ENCODE measurements at places on chromosomes 4 and X.

DNA sequence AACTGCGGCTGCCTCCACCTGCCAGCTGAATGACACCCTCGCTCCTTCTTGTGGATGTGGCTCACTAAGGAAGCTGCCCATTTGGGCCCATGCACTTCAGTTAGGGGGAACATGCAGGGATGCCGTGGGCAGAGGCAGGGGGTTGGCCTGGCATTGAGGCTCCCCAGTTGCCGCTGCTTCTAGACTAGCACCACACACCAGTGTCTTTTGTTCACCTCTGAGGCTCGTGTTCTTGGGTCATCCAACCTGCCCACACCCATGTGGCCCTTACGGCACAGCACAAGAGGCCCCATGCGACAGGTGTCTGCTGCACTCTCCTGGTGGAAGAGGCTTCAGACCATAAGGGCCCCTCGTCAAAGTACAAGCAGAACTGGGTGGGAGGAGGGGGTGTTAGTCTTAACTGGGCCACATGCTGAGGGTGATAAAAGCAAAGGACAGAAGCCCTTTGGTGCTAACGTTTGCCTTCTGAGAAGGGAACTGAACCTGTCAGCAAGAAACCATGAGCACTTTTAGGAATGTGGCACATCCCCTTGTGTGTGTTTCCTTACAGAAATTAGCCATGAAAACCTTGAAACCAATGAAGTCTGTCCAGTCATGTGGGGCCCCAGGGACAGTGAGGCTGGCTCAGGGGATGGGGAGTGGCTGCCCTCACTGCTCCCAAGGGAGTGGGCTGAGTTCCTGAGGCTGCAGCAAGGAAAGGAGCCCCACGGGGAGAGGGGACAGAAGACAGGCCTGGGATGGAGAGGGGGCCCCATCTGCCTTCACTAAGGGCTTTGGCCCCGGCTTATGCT lies 39.2 kb downstream of the MAP7D3 start:
- DNase-seq = no peak

DNA sequence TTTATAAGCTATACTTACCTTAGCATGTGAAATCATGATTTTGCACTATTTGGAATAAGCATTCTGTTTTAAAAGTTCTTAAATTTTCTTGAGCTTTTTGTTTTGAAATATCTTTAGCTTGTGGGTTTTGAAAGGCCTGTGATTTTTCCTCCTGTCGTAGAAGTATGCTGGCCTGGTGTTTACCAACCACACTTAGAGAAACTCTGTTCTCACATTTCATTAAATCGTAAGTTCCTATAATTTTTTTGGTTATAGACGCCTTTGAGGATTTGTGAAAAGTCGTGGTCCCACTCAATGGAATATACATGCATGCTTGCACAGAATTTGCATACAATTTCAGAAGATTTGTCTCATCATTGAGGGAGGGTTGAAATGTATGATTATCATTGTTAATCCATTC lies 63.6 kb downstream of the PDLIM5 start:
- no peak for DNase-seq

- no peak for DNase-seq
Observed at GRCh38 chrX:50876551-50876950, 34.0 kb upstream of the BMP15 start.

DNA sequence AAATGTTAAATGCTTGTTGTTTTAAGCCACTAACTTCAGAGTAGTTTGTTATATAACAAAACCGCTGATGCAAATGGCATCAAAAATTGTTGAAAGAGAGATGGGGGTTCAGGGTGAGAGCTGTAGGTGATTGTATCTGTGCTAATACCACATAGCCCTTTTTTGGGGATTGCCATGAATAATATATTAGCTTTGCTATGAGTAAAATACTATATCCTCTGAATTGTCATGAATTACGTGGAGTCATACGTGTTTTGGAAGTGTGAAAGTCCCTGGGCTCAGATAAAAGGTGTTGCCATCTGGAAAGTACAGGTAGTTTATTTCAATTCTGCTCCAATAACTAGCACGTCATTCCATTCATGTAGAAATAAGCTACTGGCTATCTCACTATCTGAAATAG lies 30.6 kb downstream of the DYNLT3 start:
- no peak for DNase-seq

DNA sequence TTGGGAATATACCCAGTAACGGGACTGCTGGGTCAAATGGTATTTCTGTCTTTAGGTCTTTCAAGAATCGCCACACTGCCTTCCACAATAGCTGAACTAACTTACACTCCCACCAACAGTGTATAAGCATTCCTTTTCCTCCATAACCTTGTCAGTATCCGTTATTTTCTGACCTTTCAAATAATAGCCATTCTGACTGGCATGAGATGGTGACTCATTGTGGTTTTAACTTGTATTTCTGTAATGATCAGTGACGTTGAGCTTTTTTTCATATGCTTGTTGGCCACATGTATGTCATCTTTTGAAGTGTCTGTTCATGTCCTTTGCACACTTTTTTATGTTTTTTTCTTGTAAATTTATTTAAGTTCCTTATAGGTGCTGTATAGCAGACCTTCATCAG lies 81.2 kb downstream of the ADAM29 start:
- DNase-seq = no peak

DNA sequence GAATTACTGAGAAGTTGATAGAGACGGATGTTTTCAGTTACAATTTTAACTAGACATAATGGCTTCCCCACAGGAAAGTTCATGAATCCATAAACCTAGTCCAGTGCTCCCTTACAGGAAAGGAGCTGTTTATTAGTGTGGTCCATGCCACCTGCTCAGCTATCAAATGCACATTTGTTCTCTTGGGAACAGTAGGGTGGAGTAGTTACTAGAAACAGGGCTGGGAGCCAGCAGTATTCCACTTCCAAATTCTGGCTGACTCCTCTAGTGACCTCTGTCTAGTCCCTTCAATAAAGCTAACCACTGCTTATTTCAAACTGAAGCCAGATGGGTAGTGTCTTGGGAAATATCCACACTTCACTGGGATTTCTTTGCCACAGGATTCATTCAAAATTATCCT lies 88.4 kb upstream of the TLL1 start:
- DNase-seq = no peak

GRCh38 chr4:17769406-17770174 lies 11.8 kb downstream of the FAM184B start:
- DNase-seq = no peak

DNA sequence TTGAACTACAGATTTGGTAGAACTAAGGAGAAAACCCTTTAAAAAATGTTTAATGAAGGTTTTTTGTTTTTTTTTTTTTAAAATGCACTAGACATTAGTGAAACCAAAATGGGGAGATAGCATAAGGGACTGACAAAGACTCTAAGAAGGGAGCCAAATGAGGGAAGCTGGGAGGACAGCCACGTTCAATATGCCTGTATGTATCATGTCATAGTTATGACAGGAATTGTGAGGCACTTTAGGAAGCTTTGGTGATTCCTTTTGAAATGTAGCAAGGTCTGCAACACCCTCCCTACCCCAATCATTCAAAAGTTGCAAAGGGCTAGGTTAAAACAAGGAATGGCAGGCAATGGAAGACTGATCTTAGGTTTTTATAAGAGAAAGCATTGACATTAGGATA lies 526.0 kb downstream of the TLL1 start:
- DNase-seq = no peak

DNA sequence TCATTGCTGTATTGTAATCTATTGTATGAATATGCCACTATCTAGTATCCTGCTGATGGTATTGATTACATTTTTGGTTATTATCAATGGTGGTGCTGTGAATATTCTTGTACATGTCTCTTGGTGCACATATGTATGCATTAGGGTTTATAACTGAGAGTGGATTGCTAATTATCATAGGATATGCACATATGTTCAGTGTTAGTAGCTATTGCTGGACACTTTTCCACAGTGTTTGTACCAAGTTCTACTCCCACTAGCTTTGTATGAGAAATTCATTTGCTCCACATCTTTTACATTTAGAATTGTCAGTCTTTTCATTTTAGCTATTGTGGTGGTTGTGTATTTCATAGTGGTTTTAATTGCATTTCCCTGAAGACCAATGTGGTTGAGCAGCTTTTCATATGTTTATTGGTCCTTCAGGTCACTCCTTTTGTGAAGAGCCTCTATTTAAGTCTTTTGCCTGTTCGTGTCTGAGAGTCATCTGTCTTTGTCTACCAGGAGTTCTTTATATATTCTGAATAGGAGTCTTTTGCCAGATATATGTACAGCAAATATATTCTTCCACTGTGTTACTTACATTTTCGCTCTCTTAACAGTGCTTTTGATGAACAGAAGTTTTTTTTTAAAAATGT lies 87.1 kb downstream of the TBC1D19 start:
- no peak for DNase-seq

- no peak for DNase-seq
Observed at GRCh38 chr4:2534904-2535375, 1.5 kb upstream of the FAM193A start.

DNA sequence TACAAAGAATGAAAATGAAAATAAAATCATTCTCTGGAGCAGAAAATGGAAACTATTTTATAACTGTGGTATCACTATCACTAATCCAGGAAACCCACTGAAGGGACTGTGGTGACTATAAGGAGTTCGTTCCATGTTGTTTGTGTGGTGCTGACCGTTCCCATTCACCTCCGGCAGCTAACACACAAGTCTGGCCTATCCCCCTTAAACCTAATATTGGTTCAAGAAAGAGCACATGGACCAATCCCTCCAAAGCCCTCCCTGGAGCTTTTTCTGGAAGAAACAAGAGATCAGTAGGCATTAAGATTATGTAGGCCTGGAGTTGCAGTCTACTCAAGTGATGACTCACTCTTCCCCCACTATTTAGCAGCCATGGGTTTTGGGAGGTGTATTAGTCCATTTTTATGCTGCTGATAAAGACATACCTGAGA lies 25.9 kb upstream of the FAM241A start:
- no peak for DNase-seq

GRCh38 chr4:142383354-142383753 lies 462.7 kb downstream of the INPP4B start:
- no peak for DNase-seq

DNA sequence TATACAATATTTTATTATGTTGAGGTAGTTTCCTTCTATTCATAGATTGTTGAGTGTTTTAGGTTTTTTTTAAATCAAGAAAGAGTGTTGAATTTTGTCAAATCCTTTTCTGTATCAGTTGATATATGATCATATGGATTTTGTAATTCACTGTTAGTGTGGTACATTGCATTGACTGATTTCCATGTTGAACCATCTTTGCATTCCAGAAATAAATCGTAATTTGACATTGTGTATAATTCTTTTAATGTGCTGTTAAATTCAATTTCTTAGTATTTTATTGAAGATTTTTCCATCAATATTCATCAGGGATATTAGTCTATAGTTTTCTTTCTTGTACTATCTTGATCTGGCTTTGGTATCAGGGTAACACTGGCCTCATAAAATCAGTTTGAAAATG lies 103.8 kb downstream of the LRBA start:
- DNase-seq = no peak

DNA sequence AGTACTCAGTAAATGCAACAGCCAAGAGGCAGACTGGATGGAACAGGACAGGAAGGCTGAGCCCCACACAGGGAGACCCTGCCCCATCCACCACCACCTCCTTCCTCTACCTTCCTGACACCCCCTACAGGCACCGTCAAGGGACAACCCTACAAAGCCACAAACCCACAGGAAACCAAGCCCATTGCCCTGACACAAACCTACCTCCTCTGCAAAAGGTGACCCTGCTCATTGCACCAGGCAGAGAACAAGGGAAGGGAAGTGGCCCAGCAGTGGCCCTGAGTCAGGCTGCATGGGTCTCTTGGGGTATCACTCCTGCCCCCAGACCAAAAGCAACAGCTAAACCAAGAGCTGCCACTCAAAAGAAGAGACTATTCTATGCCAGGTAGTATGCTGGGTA lies 21.0 kb downstream of the JAKMIP1 start:
- no peak for DNase-seq

DNA sequence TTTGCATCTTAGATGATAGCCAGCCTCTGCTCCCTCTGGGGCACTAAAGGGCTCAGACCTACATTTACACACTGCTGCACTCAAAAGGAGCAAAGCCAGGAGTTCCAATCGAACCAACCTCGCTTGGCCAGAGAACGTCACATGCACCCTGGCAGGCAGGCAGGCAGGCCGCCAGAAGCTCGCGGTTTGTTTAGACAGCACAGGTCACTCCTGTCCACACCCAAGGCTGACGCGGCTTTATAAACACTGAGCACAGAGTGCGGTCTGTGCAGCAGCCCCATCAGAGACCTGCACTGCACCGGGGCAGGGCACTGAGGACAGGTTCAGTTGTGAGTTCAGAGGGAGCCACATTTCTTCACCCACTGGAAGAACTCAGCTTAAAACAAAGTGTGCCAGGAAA lies 143.9 kb downstream of the BCOR start:
- no peak for DNase-seq

DNA sequence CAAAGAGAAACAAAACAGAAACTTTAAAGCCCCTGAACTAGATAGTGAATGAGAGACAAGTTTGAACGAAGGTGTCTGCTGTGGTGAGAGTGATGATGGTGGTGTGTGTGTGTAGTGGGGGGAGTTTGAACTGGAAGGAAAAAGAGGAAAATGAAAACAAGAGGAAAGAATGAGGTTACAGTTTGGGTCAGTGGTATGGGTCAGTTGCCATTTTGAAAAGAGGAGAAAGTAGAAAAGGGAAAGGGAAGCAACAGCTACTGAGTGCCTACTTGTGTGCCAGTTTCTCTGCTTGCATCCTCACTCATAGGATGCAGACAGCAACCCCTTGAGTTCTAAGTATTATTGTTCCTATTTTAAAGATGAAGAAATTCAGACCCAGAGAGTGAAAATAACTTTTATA lies 26.0 kb downstream of the NHSL2 start:
- no peak for DNase-seq

GRCh38 chr4:144355811-144356757 lies 215.6 kb upstream of the GYPA start:
- no peak for DNase-seq

DNA sequence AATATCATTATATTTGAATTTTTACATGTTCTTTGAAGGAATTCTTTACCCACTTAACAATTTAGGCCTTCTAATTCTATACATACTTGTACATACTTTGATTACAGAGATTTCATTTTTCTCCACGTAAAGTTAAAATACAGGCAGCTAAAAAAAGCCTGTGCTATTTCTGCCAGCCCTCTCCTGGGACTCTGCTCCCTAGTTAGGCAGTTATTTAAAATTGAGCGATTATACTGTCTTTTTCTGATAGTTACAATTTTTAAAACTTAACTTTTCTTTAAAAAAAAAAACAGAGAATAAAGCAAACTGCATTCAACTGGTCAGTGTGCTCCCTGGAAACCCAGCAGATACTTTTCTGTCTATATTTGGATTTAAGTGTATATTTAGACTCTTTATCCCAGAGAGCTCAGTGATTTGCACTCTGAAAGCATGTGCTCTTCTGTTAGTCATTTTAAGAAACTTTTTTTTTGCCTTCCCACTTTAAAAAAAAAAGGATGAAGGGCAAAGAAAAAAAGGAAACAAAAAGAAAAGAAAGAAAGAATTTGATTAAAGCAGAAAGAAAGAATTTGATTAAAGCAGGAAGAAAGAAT lies 18.1 kb upstream of the FAM241A start:
- DNase-seq = no peak

- DNase-seq = no peak
Observed at GRCh38 chrX:72159769-72160168, 21.8 kb upstream of the PIN4 start.
